ENCODE measurements at places on chromosomes 6 and 20.

GRCh38 chr6:12033770-12034169 is 21.7 kb downstream of the HIVEP1 start:
- DNase-seq: no peak

DNA sequence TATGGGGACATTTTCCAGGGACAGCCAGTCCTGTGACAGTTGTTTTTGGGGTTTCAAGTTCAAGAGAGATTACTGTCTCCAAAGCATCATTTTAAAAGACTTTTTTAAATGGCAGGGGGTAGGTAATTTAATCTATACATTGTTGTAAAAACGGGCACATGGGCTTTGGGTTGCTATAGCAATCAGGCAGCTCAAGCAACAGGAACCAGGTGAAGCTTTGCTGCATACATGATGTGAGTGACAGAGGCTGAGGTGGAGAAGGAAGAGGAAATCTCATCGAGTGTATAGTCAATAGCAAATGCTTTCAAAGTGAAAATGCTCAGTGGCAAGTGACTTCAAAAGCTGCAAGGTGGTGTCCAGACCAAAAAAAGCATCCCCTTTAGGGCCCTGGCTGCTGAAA is 277.4 kb upstream of the JAG1 start:
- no peak for DNase-seq

- no peak for DNase-seq
These were observed 37.6 kb downstream of the QRSL1 start for GRCh38 chr6:106667022-106667402.

DNA sequence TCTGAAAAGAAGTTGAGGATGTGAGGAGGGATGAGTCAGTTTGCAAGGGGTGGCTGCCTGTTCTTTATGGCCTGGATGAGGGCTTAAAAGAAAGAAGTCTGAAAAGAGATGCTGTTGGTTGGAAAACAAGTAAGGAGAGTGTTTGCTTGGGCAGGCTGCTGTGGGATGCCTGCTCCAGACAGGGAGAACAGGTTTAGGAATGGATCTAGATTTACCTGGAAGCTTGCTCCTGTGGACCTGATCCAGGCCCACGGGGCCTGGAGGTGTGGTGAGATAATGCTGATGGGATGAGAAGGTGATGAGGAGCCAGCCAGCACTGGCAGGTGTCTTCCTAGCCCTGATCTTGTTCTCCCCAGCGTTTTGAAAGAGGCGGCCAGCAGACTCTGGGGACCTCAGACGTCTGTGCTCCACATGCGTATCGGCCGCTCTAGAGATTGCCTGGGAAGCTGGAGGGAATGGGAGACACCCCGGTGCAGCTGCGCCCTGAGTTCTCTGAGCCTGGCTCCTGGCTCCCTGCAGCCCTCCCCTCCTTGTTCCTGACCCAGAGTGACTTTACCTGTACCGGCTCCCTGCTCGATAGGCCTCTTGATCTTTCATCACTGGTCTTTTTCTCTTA is 331.3 kb downstream of the ZFAND3 start:
- DNase-seq: no peak

DNA sequence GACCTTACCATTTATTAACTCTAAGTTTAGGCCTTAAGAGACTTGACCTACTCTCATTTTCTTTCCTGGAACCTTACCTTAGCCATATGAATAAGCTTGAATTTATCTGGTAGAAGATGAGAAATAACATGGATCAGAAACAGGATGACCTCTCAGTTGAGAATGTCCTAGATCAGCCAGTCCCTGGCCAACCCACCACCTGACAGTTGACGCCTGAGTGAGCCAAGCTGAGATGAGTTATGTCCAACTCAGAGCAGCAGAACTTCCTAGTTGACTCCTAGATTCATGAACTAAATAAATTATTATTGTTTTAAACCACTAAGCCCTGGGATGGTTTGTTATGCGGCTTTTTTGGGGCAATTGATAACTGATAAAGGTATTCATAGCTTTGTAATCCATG is 233.0 kb upstream of the RAB32 start:
- DNase-seq: no peak

DNA sequence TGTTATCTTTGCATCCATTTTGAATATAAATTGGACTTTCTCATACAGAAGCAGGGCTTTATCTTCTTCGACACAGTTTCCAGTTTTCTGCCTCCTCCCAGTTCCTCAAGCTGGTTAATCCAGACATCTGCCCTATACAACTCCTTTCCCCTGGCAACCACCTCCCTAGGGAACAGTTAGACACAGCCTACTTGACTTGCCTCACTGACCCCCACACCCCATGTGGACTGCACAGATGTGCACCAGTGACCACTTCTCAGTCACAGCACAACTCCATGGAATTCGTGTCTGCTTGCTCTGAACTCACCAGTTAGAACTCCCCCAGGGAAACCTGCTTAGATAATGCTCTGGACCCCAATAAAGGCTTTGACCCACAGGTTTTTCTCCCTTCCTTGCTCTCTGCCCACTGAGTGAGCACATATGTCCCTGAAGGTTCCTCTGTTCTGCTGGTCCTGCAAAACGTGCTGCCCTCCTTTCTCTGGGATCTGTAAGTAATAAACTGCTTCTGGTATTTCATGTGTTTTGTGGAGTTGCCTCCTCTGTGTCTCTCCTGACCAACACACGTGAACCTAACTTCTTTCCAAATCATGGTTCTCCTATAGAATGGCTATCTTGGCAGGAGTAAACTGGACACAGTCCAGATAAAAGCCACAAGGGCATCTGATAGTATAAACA is 351.2 kb downstream of the CD83 start:
- no peak for DNase-seq

GRCh38 chr6:109449064-109449794 is 6.3 kb downstream of the MICAL1 start:
- no peak for DNase-seq

DNA sequence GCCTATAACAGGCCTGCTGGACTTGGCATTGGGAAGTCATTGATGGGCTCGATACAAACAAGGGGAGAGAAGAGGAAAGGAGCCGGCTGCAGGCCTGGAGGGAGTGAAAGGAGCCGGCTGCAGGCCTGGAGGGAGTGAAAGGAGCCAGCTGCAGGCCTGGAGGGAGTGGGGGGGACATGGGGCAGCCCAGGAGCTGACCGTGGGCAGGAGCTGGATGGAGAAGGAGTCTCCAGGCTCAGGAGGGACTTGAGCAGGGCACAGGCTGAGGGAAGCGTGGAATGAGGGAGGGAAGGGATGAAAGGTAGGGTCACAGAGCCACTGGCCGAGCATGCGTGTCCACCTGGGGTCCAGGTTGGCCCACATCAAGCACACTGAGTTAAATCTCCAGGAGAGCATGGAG is 32.0 kb downstream of the RPP40 start:
- no peak for DNase-seq

DNA sequence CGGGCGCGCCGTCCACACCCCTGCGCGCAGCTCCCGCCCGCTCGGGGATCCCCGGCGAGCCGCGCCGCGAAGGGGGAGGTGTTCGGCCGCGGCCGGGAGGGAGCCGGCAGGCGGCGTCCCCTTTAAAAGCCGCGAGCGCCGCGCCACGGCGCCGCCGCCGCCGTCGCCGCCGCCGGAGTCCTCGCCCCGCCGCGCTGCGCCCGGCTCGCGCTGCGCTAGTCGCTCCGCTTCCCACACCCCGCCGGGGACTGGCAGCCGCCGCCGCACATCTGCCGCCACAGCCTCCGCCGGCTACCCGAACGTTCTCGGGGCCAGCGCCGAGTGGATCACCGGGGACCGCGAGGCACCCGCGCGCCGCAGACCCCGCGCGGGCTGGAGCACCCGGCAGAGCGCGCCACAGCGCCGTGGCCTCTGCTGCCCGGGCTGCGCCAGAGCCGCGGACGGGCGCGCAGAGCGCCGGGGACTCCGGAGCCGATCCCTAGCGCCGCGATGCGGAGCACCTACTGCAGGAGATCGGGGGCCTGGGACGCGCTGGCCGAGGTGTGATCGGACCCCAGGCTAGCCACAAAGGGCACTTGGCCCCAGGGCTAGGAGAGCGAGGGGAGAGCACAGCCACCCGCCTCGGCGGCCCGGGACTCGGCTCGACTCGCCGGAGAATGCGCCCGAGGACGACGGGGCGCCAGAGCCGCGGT is at the start of gene BMP2:
Gene BMP2, plus strand, starts transcription at position 151 of the 692 bp plus-strand sequence. CDS start 2,441 bp downstream, outside the sequence.
- DNase-seq: peak; percentile 66

DNA sequence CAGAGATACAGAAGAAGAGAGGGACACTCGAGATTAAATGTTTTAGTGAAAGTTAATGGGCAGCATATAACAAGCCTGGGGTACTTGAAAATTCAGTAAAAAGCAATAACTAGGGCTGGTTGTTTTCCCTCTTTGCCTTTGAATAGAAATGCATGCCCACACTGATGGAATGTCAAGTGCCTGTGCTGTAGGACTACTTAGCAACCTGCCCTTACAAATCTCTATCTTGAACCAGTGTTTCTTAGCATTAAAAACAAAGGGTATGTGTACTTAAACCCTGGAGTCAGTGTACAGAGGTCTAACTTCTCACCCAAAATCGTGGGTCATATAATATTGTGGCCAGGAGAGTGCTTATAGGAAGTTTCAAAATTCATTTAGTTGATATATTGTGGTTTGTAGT is 37.1 kb downstream of the RNF144B start:
- no peak for DNase-seq

GRCh38 chr6:52157301-52157941 is 28.8 kb upstream of the IL17A start:
- DNase-seq: no peak

- peak; percentile 96 for DNase-seq
These were observed at the start of gene PHIP for GRCh38 chr6:79078075-79078969. TSS of gene PHIP (minus strand) at chr6:79078254. CDS start at chr6:79078068, 186 bp downstream.

DNA sequence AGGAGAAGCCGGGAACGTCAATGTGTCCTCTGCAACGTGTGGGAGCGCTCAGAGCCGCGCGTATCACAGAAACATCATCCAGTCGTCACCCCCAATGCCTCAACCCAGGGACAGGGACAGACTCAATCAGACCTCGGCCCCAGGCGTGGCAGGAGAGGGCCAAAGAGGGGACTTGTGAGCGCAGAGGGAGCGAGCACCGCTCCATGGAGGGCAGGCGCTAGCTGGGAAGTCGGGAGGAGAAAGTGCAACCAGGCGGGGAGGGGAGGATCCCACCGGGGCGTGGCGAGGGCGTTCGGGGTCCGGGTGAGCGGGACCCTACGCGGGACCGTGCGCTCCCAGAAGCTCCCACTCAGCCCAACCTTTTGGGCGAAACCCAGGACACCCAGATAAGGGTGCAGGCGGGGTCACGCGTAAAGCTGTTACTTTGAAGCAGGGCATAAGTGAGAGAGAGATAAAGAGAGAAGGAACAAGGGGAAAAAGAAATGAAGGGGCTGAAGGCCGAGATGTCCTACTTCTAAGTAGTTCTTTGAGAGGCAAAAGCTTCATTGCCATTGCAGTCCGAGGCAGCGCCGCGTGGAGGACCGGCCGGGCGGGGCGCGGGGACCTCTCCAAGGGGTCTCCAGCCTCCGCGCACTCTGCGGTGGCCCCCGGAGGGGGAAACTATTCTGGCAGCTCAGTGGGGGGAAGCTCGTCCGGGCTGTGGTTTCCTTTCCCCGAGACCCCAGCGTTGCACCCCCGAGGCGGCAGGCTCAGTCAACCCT is 862 bp upstream of the SOBP start:
- peak; percentile 65 for DNase-seq

DNA sequence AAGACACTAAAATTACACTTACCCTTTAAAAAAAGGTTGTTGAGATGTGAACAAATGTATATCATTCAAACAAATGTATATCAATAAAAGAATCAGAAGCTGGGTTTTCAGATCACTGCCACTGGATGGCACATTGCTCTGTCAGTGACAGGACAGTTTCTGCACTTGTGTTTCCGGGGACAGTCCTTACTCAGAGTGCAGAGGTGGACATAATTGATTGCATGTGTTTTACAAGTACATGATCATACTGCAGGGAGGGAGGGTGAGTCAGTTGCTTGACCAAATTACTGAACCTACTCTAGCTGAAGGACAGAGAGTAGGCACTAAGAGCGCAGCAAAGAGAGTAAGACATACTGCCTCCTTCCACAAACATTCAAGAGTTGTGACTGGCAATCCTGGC is 302.3 kb downstream of the TENT5A start:
- DNase-seq: no peak

DNA sequence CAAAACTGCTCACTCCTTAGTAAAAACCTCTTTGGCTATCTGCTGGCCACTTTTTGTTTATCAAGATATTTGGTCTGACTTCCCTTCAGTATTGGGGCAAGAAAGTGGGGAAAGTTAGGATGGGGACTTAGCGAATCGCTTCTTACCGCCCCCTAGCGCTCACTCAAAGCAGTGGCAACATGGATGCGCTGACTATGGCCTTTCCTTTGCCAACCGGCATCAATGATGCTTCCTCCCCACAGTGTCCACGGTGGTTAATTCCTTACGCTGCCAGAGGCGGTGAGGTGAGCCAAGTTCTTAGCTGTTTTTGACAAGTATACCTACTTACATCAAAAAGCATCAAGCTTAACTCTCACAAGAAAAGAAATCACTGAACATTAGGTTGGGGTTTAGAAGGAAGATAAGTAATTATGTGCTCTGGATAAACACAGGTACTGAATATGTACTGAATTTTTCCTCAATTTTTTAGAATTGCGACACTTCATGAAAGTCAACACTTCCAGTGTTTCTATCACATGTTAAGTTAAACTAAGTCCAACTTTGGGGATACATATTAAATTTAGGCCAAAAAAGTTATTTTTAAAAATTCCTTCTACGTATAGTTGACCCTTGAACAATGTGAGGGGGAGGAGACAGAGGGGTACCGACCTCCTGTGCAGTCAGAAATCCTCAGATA is 86.7 kb downstream of the GMDS start:
- DNase-seq: no peak

DNA sequence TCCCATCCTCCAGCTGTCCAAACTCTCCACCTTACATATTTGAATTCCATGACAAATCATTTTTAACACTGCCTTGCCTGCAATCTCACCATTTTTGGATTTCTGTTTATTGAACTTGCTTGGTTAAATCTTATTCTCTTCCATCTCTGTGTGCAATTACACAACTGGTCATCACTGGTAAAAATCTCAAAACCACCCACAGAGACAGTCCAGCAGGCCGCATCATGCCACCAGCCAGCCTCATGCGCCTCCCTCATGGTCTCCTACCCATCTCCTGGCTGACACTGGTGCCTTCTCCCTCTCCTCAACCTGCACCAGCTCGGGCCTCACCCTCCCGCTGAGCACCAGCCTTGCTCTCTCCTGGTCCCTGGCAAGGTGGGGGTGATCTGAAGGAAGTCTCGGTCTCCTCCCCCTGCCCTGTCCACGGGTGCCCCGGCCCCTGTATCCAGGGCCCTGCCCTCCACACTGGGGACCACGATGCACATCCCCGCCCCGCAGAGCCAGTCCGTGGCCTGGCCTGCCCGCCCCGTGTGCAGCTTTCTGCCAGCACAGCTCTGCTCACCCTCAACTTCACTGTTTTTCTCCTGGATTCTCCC is 92.0 kb downstream of the THBS2 start:
- no peak for DNase-seq

DNA sequence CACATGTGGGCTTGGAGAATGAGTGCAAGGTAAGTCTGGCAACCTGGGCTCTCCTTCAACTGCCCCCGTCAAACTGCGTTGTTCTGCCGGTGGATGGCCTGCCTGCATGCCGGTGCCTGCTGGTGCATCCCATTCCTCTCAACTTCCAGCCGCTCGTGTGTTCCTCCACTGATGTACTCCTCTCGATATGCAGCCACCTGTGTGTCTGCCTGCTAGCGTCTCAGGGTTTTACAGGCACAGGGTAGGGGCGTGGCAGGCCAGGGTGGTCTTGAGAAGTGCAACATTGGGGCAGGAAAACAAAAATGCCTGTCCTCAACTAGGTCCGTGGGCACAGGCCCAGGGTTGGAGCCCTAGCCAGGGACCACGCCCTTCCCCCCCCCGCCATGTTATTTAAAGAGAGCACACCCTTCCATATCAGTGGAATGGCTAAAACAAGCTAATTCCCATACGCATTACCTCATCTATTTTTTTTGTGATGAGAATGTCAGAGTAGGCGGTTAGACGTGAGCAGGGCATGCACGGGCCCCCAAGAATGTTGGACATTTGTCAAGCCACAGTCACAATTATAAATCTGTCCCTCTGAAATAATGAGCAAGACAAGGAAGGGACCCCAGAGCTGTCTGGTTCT is 33.2 kb downstream of the SERPINB6 start:
- DNase-seq: no peak
